ENCODE measurements at places on chromosomes 2 and 18.
A peak's percentile ranks its signal among the peaks of the same experiment; 100 is the strongest.

- DNase-seq: no peak
Measured at GRCh38 chr2:33380001-33380609, 96.3 kb upstream of the RASGRP3 start.

- DNase-seq: no peak
Measured at GRCh38 chr2:109246176-109246575, 117.2 kb downstream of the SH3RF3 start.

DNA sequence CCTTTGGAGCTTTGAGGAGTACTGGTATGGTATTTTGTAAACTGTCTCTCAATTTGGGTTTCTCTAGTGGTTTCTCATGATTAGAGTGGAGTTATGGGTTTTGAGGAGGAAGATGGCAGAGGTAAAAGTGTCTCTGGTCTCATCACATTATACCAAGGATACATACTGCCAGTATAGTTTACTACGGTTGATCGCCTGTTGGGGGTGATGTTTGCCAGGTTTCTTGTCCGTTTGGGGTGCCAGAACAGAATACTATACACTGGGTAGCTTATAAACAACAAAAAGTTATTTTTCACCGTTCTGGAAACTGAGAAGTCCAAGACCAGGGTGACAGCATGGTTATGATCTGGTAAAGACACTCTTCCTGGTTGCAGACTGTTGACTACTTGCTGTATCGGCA is 293.7 kb downstream of the NYAP2 start:
- no peak for DNase-seq

GRCh38 chr2:143422681-143423080 is 293.5 kb downstream of the ARHGAP15 start:
- no peak for DNase-seq

DNA sequence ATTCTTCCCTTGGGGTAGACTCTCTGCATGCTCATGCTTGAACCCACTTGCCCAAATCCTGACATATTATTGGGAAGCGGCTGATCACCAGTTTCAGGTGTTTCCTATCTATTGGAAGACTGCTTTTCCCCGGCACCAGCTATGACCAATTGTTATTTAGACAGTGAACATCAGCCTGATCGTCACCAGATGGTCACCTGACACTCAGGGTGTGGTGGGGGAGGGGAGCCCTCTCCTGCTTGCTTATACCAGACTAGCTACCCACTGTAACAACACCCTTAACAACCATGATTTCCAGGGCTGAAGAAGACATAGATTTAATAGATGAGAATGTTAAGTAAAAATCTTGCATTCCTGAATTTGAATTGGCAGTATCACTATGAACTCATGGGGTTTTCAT is 44.3 kb downstream of the RBM43 start:
- DNase-seq: no peak

- no peak for DNase-seq
Measured at GRCh38 chr2:219323434-219323833, 9.1 kb downstream of the RESP18 start.

DNA sequence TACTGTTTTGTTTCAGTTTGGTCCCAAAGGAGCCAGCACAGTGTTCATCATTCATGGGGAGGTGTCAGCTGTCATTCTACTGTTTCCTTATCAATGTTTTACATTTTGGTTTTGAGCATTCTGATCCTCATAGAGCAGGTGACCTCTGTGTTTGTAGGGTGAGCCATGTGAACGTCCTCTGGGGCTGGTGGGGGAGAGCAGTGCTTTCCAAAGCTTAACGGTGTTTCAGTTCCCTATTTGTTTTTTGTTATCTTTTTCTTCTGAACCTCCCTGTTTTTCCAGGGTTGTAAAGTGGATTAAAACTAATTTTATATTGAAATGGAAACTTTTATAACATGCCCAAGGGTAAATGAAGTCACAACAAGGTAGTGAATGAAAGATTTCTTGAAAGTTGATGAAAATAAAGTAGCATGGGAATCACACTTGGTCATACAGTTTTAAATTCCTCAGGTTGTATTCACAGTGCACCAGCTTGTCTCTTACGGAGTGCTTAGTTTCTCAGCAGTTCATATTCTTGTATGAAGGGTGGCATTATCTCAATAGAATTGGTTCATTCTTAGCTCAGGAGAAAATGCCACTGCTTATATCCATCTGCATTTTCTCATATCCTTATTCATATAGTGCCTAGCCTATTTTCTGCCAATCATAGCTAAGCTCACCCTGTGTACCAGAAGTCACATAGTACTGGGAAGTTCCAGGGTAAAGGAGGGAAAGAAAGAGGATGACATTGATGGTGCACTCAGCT is 54.5 kb downstream of the MAP4K4 start:
- DNase-seq: peak; percentile 38

DNA sequence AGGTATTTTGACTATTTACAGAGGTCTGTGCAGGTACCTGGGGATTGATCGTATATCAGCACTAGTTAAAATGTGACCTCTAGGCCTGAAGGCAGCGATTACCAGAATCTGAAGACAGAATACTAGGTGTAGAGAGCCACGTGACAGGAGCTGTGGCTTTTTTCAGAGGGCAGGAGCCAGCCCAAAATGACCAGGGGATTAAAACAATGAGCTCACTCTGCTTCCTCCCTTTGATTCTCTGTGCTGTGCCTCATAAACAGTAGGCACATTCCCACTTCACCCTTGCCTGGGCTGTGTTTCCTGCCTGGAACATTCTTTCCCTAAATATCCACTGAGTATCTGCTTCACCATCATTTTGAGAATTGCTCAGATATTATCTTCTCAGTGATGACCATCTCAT is 15.2 kb downstream of the ITGAV start:
- DNase-seq: no peak

DNA sequence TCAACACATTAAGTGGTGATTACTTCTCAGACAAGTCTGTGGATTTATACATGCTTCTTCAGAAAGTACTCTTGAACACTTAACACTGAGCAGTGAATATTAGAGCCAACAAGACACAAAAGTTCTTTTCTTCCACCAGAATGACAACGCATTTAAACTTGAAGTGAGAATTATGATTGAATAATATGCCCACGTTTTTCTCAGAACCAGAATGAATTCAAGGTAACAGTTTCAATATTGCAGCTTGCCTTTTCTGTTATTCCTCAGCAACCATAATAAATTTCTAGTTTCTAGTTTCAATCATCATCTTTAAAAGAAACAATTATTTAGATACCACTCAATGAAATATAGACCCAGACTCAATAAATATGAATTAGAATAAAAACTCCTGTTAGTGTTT is 547.0 kb downstream of the NUP35 start:
- no peak for DNase-seq

DNA sequence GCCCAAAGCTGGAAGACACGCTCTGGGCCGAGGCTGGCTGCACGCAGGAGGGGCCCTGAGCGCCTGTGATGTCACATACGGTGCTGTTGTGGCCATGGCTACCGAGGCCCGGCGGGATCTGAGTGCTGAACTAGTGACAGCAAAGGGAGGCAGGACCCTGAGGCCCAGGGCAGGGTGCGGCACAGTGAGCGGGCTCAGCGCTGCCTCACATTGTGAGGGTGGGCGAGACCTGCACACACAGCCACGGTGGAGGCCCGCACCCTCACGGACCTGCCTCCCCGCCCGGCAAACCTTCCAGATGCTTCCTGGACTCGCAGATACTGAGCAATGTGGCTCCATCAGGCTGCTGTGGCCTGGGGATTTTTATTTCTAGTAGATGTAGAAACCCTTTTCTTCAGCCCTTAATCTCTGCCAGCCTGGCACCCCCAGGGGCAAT is 133.8 kb upstream of the CTDP1 start:
- no peak for DNase-seq

GRCh38 chr2:158969162-158969714 is 798 bp downstream of the TANC1 start:
- no peak for DNase-seq

GRCh38 chr2:174608866-174609214 is 11.2 kb upstream of the WIPF1 start:
- no peak for DNase-seq

DNA sequence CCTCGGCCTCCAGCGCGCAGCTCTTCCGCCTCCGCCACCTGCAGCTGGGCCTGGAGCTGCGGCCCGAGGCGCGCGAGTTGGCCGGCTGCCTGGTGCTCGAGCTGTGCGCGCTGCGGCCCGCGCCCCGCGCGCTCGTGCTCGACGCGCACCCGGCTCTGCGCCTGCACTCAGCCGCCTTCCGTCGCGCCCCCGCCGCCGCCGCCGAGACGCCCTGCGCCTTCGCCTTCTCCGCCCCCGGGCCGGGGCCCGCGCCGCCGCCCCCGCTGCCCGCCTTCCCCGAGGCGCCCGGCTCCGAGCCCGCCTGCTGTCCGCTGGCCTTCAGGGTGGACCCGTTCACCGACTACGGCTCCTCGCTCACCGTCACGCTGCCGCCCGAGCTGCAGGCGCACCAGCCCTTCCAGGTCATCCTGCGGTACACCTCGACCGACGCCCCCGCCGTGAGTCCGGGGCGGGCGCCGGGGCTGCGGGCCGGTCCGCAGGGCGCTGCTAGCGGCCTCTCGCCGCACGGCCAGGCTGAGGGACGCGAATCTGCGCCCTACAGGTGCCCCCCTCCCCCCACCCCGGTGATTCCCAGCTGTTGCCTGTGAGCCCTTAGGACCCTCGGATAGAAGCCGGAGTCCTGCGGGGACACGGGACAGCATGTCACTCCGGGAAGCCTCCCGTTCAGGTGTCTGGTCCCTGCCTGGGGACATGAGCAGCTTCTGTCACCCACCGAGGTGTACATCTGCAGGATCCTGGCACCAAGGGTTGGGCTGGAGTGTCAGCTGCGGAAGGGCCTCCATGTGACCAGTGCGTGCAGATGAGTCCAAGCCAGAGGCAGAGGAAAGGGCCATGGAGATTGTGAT is 616 bp downstream of the RNPEPL1 start:
- DNase-seq: no peak

DNA sequence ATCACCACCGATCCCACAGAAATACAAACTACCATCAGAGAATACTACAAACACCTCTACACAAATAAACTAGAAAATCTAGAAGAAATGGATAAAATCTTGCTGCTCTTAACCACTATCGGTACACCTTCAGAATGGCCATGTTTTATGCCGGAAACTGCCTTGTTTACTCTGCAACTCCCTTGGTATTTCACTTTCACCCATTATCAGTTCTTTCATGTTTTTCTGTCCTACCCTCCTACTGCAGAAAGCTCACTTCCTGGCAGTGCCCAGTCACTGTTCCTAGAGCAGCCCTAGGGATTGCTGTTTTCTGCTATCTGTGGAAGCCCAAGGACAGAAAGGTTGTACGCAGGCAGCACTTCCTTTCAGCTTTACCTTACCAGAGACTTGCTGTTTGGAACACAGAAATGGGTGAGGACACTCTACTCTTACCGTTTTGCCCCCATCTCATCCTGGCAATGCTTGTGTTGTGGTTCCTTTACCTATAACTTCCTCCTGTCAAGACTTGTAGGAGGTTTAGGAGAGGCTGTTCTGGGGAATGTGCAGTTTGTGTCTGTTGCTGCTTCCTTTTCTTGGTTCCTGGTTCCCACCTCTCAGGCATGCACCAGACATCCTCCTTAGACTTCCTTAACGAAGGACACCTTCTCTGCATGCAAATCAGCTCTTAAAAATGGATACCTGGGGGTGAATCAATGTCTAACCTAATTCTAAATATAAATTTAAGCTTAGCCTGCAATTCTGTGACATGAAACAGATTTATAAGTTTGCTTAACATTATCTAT is 394.4 kb downstream of the SPAG16 start:
- no peak for DNase-seq

GRCh38 chr18:41695441-41695840 is 259.6 kb upstream of the PIK3C3 start:
- no peak for DNase-seq

DNA sequence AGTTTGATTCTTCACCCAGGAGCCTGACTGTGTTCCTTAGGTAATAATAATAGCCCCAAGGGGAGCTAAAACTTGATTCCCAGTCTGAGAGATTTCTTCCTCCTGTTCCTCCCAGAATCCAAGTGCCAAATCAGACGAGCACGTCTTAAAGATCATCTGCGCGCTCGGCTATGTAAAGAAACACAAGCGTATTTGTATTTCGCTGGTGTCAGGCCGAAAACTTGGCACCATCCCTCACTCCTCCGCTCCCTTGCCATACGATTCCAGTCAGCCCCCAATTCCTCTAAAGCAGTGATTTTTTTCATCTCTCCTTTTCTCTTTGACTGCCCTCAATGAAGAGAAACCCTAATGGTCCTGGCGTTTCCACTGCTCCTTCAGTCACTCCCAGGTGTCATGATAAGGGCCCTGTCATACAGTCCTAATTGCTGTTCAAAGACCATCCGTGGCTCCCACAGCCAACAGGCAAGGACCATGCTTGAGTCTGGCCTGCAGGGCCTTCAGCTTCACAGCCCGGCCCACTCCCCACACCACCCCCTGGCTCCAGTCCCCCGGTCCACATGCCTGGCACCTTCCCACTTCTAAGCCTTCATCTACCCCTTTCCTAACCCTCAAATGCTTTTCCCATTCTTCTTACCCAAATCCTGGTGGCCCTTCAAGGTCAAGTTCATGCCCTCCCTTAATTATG is 130.8 kb upstream of the ID2 start:
- no peak for DNase-seq

DNA sequence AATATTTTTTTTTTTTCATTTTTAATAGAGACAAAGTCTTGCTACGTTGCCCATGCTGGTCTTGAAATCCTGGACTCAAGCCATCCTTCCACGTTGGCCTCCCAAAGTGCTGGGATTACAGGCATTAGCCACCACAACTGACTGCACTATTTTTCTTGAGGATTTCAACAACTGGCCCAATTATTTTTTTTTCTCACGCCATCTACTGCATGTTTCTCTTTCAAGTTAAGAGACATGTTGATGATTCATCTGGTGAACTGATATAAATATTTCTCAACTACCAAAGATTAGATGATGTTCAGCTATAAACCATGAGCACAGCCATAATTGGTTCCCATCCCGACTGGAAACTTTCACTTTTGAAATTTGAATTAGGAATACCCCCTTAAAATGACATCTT is 688.4 kb upstream of the SYT4 start:
- DNase-seq: no peak

DNA sequence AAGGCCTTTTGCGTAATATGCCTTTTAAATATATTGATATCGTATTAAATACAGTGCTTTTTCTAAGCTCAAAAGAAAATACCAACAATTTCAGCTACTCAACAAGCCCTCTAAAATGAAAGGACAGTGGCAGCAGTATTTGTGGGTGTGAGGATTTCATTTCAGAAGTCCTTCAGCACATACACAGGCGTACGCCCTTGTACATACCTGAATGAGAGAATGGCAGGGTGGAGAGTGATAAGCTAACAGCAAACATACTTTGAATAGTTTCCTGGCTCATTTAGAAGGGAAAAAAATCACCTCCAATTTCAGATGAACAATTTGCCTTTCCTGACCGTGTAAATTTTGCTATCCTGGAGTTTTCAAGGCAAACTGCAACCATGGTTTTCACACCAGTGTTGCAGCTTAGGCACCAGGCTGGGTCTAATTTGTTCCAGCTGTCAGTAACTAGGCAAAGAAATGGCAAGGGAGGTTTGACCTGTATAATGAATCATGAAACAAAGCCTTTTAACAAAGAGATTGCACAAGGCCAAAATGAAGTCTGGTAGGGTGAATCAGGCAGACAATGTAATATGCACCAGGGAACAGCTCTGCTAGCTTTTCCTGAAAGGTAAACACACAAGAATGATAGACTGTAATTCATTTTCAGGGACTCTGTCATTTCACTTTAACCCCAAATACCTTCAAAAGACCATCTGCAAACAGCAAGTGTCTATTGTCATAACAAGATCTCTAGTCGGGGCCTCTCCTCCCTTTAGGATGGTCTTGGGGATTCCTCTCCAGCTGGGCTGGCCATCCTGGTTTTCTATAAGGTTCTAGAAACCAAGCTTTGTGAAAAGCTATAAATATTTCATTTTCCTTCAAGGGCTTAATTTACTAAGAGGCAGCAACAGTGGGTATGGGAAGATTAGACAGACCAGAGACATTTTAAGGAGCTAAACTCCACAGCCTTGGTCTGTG is 11.5 kb downstream of the ANKRD29 start:
- no peak for DNase-seq

- DNase-seq: no peak
Measured at GRCh38 chr2:207330912-207331311, 165.2 kb upstream of the KLF7 start.
